A172 (cell line): ENCODE measurements at places on chromosomes 3 and 15.
A peak's percentile ranks its signal among the peaks of the same experiment; 100 is the strongest.

DNA sequence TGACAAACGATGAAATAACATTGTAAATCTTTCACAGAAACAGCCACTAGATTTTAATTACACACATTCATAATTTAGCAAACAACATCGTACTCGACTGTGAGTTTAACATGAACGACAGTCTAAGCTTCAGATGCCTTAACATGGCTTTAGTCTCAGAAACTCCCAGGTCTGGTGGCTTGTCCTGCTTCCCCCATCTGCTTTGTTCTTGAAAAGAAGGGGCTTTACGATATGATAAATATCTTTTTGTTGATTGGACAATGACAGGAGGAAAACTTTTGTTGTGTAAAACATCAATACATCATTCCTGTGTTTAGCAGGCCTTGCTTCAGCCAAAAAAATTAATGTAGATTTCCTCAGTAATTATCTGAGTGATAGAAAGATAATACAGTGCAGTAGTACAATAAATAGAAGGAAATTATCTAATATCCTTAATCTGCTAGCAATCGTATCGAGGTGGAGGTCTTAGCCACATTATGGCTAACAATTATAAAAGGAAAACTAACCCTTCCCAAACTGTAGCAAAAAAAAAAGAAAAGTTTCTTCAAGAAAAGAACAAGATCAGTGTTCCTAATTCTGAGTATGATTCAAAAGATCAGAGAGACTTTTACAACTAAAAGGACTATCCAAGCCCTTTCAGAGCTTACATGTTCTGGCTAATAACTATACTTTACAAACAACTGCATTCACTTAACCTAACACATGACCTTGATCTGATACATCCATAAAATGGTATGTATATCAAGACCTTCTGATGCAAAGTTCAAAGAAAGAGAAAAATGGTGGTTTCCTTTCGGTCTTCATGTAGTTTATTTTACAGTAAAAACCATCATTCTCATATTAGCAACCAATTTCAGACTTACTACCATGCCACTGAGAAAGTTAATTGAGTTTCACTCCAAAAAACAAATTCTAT is 535.7 kb downstream of the FOXP1 start:
- no peak for DNase-seq

- no peak for DNase-seq
Observed at GRCh38 chr15:38829086-38829485, 264.5 kb upstream of the RASGRP1 start.

GRCh38 chr15:48501208-48501607 is 144.3 kb downstream of the FBN1 start:
- DNase-seq: no peak

- DNase-seq: peak; percentile 37
Observed at GRCh38 chr3:25856902-25857518, 67.1 kb downstream of the OXSM start.

GRCh38 chr3:194577986-194578905 is 55.0 kb downstream of the TMEM44 start:
- peak; percentile 96 for DNase-seq

- DNase-seq: peak; percentile 42
Observed at GRCh38 chr15:48331796-48332641, 790 bp downstream of the DUT start.

- DNase-seq: peak; percentile 41
Observed at GRCh38 chr15:80275961-80276360, 23.9 kb upstream of the CTXND1 start.

- DNase-seq: peak; percentile 97
Observed at GRCh38 chr3:112074616-112075497, 11.3 kb upstream of the C3orf52 start.

DNA sequence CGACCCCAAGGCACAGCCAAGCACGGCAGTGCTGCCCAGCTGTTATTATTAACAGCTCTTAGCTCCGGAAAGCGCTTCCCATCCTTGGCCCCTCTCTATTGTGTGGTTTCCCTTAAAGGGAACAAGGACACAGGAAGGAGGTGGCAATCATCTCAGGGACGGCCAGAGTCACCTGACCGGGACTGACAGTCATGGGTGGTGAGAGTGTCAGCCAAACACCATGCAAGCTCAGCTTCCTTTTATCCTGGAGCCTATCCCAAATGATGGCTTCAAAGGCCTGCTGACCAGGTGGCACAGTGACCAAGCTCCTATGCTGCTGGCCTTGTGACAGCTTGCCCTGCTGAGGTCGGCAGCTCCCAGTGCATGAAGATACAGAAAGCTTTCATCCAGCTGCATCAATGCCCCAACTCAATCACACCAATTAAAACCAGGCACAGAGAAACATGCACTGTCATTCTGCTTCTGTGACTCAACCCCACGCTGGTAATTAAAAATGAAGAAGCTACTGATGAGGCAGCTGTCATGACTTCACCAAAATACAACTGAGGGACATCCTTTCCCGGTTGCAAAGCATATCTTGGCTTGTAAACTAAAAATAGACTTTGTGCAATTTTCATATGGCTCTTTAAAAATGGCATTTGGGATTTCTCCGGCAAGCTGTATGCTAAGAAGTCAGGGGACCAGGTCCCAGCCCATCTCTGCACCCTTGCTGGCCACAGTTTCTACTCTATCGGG is 34.0 kb downstream of the PCSK6 start:
- peak; percentile 39 for DNase-seq

- no peak for DNase-seq
Observed at GRCh38 chr3:120469882-120470301, 19.1 kb upstream of the FSTL1 start.

DNA sequence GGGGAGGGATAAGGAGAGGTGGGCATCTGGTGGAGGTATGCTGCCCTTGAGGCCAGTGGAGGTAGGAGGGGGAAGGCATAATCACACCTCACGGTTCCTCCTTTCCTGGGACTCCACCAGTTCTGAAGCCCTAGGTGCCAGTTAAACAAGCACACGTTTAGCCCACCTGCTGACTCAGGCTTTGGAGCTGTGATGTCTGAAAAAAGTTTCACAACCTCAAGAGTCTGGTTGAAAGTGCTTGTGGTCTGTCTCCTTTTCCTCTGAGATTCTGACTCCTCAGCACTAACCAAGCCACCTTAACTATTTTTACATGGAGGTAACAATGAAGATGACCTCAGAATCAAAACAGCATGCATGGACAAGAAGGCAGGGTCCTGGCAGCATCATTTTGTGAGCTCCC is 23.0 kb downstream of the HPS3 start:
- no peak for DNase-seq

- no peak for DNase-seq
Observed at GRCh38 chr15:62532367-62532766, 367.3 kb upstream of the C2CD4B start.

DNA sequence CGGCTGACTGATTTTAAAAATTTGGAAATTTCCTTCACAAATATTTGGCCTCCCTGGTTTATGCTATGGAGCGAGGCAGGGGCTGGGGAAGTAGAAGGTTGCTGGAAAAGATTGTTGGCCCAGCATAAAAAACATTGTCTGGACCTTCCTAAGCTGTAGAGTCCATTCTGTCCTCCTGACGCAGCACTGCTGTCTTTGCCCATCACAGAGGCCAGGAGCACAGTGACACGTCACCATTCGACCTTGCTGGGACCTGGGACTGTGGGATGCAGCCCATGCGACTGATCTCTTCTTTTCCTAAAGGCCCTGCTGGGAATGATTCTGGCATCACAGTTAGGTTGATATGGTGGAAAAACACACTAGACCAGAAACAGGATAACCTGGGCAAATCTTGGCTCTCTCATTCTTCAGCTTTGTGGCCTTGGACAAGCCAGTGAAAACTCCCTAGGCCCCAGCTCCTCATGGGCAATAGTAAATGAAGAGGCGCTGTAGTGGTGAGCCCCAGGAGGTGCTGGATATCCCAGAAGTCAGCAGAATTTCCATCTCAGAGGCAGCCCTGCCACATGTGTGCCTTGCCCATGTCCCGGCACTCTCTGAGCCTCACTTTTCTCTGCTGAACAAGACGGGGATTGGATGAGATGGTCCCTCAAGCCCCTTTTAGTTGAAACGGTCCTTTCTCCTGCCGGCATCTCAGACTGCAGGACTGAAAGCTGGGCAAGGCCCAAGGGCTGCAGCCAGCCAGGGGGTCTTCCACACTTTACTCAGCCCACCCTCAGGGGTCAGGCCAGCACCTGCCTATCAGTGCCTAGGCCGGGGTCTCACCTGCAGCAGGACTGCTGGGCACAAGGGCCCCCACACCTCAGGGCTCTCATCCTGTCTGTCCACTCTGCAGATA is 69.6 kb downstream of the SENP2 start:
- no peak for DNase-seq

- no peak for DNase-seq
Observed at GRCh38 chr3:168490981-168491380, 395.3 kb upstream of the GOLIM4 start.

GRCh38 chr15:90160781-90161727 is 40.1 kb upstream of the SEMA4B start:
- no peak for DNase-seq

GRCh38 chr15:66766282-66767230 is 64.5 kb downstream of the SMAD6 start:
- peak; percentile 80 for DNase-seq

GRCh38 chr3:143571548-143571947 is 276.7 kb downstream of the SLC9A9 start:
- no peak for DNase-seq

DNA sequence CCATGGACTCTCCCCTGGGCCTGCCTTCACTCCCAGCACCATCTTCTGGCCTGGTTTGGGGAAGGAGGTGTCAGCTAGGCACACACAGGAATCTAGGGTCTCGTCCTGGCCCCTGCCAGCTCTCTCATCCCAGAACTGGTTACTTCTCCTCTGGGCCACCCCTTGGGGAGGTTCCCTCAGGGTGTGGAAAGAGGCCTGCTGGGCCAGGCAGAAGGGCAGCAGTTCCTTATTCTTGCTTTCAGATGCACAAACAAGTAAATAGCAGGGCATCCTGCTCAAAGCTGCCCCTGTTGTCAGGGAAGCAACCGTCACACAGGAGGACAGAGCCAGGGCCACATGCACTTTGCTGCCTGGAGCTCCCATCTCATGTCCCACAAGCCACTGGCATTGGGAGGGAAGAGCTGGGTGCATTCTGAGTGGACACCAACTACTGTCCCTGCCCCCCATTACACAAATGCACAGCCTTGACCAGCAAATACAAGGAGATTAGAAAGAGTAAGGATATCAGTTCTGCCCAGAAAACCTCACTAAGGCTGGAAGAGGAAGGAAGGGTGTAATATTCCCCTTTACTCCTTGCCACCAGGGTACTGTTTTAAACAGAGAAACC is 108.8 kb upstream of the HACD2 start:
- DNase-seq: no peak

DNA sequence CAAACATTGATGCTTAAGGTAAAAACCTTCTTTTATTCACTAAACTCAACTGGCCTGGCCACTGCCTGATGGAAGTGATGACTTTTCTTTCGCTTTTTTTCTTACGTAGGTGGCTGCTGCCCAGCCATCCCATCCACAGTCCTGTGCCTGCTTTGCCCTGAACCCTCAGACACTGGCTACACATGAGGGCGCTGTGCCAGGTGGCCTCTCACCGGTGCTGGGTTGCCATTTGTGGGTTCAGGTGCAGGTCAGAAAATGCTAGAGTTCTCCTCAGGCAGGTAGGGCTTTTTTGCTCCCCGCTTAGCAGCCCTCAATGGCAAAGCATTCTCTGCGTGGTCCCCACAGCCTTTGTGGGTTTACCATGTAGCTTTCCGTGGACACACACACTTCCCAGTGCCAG is 88.3 kb upstream of the PRR23E start:
- DNase-seq: no peak

GRCh38 chr15:97791824-97792792 is 168.4 kb upstream of the ARRDC4 start:
- DNase-seq: no peak

DNA sequence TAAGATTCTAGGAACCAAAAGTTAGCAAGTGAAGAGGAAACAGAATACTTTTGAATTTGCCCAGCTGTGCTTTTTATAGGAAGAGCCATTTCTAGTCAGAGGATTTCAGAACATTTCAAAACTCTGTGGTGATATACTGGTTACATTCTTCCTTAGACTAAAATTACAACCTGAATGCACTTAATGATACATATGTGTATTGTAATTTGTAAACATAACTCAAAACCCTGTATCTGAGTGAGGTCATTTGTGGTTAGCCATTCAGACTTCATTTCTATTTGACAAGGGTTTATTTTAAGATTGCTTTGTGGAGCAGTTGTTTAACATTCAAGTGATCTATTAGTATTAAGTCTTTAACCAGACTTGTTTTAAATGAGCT is 59.4 kb upstream of the TRIM71 start:
- no peak for DNase-seq

- no peak for DNase-seq
Observed at GRCh38 chr3:78398401-78398800, 1358.5 kb downstream of the ROBO2 start.

DNA sequence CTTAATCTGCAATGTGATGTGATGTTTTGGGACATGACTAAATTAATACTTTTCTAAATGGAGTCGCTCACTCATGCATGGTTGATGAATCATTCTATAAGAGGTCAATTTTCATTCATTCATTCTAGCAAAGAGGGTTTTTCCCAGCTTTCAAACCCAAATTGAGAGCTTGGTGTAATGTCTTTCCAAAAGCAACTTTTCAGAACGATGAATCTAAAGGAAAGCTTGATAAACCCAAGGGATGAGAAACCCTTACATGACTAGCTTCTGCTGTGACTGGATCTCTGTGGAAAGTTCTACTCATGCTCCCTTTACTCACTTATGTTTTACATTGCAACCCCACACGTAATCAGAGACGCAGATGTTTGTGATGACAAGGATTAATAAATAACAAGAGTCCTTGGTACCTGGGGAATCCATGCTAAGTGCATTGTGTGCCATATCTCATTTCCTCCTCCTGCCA is 47.7 kb downstream of the PDZRN3 start:
- no peak for DNase-seq

DNA sequence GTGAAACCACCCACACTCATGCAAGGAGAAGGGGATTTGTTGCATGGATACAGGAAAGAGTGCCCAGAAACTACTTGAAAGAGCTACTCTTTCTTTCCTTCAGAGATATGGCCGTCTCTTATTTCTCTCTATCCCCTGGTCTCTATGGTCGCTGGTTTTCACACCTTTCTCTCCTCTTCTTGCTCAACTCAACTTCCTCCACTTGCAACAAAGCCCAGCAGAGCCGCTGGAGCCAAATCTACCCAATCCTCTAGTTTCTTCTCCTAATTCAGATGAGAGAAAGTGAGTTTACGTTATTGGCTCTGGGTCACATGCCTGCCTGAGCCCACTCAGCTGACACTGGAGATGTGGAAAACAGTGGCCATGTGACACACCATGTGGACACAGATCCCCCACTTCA is 215.2 kb downstream of the OSBPL10 start:
- DNase-seq: no peak

GRCh38 chr3:46979958-46980497 is 562 bp downstream of the NBEAL2 start:
- no peak for DNase-seq

GRCh38 chr3:5840056-5840455 is 652.5 kb downstream of the EDEM1 start:
- DNase-seq: no peak

GRCh38 chr3:115518100-115518852 is 105.0 kb upstream of the GAP43 start:
- DNase-seq: peak; percentile 95

GRCh38 chr3:111324151-111324550 is 217.8 kb upstream of the CD96 start:
- DNase-seq: peak; percentile 5
